NCI-H446 treated with DMSO at 0.1 percent for 48 hours (cell line): ENCODE measurements at places on chromosomes 2 and 18.

DNA sequence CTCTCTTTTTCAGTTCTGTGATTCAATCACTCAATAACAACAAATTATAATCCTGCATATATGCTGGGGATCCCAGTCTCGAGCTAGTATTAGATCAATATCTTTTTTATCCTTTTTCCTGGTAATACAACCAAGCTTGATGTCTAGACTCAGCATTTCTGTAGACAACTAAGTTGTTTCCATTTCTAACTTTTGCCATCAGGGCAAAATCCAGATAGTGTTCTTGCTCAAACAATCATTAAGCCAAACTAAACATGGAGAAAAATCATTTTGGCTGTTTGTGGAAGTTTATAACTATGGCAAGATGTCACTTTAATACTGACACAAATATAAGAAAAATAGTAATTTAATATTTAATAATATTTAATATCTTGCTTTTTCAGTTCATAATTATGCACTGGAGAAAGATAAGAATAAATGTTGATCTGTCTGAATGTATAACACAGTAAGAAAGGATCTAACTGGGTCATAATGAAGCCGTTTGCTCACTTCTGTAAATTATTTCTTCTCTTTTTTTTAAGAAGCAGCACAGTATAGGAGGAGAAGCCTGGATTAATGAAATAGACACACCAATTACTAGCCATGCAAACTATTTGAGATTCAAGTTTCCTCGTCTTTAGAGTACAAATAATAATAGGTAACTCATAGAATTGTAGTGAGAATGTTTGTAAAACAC is 979.1 kb downstream of the LRP1B start:
- no peak for DNase-seq

DNA sequence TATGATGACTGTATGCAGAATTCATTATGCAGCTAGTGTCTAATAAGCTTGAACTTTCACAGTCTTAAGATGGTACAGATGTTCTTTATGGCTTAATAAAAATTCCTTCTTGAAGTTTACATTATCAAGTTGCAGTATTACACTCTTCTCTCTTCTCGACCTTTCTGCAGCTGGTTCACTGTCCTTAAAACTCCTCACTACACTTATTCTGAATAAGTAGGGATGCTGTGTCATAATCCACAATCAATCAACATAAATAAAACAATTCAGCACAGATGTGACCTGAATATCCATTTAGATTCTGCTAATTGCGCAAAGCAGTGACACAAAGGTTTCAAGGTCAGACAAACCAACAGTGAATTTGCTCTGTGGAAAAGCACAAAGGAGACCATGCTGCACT is 356.8 kb downstream of the SUCLG1 start:
- no peak for DNase-seq

DNA sequence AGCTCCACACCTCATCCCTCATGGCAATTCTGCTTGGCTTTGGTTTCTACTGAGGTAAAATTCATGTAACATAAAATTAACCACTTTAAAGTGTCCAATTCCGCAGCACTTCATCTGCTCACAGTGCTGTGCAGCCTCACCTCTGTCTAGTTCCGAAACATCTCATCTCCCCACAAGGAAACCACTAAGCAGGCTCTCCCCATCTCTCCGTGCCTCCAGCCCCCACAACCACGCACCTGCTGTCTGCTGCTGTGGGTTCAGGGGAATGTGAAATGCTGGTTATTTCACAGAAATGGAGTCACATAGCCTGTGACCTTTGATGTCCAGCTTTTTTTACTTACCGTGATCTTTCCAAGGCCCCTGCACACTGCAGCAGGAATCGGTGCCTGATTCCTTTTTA is 7.7 kb upstream of the GPC1 start:
- DNase-seq, result no peak

DNA sequence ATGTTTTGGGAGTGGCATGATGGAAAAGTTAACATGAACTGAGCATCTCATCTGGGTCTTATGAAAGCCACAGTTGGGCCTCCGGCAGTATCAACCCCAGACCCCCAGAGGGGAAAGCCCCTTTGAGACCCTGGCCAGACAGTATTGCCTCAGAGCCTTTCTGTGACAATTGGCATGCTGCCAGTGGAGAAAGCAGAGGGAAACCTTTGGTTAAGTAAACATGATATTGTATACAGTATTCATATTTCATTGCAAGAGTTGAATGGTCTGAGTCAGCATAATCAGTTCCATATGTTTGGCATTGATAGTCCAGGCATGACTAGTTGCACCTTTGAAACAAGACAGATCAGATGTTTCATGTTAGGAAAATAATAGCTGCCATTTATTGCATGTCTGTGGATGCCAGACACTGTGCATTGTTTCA is 20.0 kb downstream of the MERTK start:
- peak; percentile 46 for DNase-seq

- DNase-seq, result no peak
Measured at GRCh38 chr2:199693861-199694260, 157.1 kb downstream of the FTCDNL1 start.

DNA sequence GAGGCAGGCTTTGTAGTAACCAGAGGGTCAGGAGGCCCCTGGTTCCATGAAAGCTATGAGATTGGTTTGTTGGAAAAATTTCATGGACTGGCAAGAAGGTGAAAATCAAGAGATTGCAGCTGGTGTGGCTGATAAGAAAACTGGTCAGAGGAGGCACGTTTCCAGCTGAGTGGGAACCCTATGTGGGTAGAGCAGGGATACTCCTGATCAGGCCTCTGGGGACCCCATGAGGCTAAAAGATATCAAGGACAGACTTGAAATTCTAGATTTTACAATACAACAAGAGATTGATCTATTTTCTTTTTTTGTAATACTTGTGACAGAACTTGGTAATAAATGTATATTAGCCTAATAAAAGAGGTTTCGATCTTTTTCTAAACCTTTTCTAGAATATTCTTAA is 1615.1 kb downstream of the DPP10 start:
- DNase-seq, result no peak

DNA sequence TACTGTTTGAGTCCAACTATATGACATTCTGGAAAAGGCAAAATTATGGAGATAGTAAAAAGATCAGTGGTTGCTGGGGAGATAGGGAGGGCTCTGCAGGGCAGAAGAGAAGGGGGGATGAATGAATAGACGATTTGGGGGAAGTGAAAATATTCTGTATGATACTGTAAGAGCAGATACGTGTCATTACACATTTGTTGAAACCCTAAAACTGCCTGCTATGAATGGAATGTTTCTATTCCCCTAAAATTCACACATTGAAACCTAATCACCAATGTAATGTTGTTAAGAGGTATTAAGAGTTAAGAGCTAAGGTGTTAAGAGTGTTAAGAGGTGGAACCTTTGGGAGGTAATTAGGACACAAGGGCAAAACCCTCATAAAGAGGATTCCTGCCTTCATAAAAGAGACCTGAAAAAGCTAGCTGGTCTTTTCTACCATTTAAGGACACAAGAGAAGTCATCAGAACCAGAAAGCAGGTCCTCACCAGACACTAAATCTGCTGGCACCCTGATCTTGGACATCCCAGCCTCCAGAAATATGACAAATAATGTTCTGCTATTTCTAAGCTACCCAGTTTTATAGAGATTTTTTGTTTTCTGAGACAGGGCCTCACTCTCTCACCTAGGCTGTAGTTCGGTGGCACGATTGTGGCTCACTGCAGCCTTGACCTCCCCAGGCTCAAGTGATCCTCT is 76.2 kb downstream of the ATAD2B start:
- DNase-seq, result no peak

DNA sequence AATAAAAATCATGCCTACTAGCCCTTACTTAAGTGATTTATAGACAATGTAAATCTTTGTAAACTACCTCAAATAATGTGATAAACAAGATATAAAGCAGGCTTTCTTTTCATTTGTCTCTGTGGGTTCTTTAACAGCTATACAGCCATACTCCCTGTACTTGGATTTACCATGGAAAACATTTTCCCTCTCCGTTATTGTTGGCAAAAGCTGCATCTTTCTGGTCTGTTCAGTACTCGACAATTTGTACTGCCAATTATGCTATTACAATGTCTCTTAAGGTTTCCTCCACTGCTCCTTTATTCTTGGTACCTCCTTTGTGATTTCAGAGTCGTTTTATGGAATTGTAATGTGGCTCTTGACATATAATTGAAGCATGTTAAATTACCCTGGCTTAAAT is 426.3 kb upstream of the PKDCC start:
- DNase-seq, result peak; percentile 5

GRCh38 chr2:203804070-203804469 is 63.5 kb upstream of the CTLA4 start:
- DNase-seq, result no peak

DNA sequence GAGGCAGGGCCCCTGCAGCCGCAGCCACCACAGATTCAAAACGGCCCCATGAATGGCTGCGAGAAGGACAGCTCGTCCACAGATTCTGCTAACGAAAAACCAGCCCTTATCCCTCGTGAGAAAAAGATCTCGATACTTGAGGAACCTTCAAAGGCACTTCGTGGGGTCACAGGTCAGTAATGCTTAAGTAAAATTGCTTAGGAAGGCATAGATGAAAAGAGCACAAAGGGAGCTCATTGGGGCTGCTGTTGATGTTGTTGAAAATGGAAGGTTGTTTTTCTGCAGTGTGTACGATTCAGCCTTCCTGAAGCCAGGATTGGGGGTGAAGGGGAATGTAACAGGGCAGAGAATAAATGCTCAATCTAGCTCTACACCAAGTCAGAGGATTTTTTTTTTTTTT is 90.5 kb downstream of the KCTD18 start:
- no peak for DNase-seq

DNA sequence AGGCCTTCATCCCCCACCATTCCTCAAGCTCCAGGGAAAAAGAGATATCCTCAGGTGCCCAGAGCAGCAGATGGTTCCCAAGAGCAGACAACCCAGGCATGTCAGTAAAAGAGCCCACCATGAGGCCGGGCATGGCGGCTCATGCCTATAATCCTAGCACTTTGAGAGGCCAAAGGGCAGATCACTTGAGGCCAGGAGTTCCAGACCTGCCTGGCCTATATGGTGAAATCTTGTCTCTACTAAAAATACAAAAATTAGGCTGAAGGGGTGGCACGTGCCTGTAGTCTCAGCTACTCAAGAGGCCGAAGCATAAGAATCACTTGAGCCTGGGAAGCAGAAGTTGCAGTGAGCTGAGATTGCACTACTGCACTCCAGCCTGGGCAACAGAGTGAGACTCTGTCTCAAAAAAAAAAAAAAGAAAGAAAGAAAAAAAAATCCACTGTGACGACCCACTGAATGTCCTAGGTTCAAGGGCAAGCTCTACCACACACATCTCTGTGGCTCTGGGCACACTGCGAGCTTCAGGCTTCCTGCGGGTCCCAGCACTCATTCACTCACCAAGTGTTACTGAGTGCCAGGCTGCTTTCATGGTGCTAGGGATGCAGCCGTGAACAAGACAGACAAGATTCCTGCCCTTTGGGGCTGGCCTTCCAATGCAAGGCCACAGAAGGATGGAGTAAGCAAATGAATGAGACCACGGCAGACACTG is 6.5 kb upstream of the DUSP2 start:
- no peak for DNase-seq

DNA sequence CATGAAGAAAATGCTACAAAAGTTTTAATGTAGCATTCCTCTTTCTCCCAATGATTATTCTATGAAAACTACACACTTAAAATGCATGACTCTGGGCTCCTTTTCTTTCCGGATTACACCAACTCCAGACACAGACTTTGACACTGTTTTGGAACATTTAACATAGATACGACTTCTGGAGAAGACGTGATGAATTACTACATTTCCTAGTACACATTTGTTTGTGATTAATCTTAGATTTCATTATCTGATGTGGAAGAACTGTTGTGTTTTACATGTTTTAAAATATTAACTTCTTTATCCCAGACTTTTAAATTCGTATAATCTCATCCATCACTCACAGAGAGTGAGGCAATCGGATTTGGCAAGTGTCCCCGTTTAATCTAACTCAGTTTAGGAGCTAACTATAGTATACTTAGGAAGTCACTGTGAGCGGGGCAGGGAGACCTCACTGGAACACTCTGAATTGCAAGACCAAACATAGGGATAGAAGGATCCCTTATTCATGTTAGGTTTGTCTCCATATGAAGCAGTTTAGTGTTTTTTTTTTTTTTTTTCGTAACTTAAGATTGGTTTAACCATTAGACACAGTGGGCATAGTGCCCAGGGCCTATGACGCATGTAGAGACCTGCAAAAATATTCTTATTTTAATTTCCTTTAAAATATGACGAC is 66.7 kb downstream of the PDE1A start:
- DNase-seq, result peak; percentile 45

GRCh38 chr2:127423478-127423843 is 5.2 kb downstream of the PROC start:
- DNase-seq, result no peak

GRCh38 chr2:209974576-209974975 is 27.9 kb upstream of the RPE start:
- DNase-seq, result no peak

DNA sequence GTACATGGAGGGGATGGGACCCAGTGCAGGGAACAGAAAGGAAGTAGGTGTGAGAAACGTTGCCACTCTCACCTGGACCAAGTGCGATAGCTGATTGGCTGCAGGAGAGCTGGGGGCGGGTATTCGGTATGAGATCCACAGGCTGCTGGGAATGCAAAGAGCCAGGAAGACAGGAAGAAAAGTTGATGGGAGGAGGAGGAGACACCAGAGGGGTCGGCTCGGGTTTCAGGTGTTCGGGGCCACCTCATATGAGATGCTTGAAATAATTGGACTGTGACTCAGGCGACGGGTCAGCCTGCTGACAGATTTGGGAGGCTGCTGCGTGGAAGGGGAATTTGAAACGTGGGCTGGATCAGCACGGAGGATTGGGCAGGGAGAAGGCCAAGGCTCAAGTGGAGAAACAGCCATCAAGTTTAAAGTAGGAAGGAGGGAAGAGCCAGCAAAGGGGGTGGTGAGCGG is 65.1 kb downstream of the MRPS9 start:
- DNase-seq, result no peak

- DNase-seq, result no peak
Measured at GRCh38 chr18:35215026-35215425, 25.8 kb upstream of the ZNF397 start.

GRCh38 chr2:144490017-144490416 is 29.9 kb downstream of the ZEB2 start:
- DNase-seq, result no peak

- DNase-seq, result peak; percentile 79
Measured at GRCh38 chr2:177618255-177619253, 226.0 kb downstream of the AGPS start.

GRCh38 chr18:13584825-13585224 is 141.5 kb downstream of the FAM210A start:
- DNase-seq, result no peak

GRCh38 chr18:63997606-63998005 is 27.7 kb downstream of the SERPINB8 start:
- DNase-seq, result no peak

- no peak for DNase-seq
Measured at GRCh38 chr2:98252038-98252773, 94.0 kb upstream of the CNGA3 start.

GRCh38 chr2:49044350-49045079 is 109.8 kb downstream of the FSHR start:
- DNase-seq, result no peak

DNA sequence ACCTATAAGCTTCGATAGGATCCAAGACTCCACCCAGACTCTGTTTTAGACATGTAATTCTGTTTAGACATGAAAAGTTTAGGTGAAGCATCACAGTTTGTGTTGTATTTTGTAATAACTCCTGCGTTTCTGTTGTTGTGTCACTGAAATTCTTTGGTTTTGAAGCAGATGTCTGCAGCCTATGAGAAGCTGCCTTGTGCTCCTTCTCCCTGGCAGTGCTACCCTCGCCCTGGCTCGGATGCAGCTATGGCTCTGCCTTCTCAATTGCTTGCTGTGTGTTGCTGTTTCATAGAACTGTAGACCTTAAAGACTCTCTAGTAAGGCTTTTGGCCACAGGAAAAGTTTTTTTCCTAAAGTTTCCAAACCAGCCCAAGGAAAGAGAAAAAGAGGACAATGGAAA is 40.2 kb upstream of the ZNF638 start:
- no peak for DNase-seq

GRCh38 chr2:23550553-23550952 is 165.6 kb downstream of the KLHL29 start:
- DNase-seq, result no peak
